ENCODE measurements at places on chromosomes 7 and 10.

DNA sequence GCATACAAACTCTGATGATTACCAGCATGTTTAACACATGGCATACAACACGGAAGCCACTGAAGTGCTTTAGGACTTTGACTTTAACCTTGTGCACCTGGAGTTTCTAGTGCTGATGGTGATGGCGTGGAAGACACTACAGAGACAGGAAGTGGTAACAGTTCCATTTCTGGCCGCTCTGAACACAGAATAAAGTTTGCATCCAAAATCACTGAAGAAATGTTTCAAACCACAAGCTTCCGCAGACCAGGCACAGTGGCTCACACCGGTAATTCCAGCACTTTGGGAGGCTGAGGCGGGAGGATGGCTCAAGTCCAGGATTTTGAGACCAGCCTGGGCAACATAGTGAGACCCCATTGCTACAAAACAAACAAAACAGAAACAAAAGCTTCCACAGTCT, 40.3 kb upstream of the TNPO3 start:
- DNase-seq: no peak

- DNase-seq: peak; percentile 42
Measured at GRCh38 chr7:135959646-135960363, 17.4 kb downstream of the MTPN start.

DNA sequence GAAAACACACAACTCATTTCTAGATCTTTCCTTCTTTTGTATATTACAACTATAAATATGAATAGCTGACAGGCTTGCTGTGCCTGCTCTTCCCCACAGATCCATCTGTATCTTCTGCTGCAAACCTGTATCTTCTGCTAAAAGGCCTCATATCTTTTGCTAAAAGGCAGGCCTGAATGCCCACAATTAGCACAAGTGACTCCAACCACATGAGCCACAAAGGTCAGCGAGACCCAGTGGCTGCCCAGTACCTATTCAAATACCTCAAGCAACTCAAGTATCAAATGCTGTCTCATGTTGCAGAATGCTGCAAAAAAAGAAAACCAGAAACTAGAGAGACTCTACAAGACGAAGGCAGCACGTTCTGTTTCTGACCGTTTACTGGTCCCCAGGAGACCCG, 54.5 kb upstream of the ATP6V0A4 start:
- DNase-seq: no peak

DNA sequence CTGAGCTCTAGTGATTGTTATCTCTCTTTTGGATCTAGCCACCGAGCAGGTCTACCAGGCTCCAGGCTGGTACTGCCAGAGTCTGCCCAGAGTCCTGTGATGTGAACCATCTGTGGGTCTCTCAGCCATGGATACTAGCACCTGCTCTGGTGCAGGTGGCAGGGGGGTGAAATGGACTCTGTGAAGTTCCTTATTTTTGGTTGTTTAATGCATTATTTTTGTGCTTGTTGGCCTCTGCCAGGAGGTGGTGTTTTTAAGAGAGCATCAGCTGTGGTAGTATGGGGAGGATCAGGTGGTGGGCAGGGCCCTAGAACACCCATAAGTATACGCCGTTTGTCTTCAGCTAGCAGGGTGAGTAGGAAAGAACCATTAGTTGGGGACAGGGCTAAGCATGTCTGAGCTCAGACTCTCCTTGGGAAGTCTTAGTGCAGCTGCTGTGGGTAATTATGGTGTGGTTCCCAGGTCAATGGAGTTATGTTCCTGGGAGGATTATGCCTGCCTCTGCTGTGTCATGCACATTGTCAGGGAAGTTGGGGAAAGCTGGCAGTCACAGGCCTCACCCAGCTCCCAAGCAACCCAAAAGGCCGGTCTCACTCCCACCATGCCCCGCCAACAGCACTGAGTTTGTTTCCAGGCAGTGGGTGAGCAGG, 81.8 kb downstream of the NPSR1 start:
- DNase-seq: no peak

GRCh38 chr7:97722386-97722785, 9.5 kb upstream of the TAC1 start:
- no peak for DNase-seq

GRCh38 chr10:77111611-77112550, 525.7 kb downstream of the KCNMA1 start:
- peak; percentile 20 for DNase-seq

- no peak for DNase-seq
Measured at GRCh38 chr10:104337521-104337984, 712 bp downstream of the ITPRIP start.

GRCh38 chr10:84447701-84448400, 119.5 kb downstream of the CCSER2 start:
- DNase-seq: no peak

DNA sequence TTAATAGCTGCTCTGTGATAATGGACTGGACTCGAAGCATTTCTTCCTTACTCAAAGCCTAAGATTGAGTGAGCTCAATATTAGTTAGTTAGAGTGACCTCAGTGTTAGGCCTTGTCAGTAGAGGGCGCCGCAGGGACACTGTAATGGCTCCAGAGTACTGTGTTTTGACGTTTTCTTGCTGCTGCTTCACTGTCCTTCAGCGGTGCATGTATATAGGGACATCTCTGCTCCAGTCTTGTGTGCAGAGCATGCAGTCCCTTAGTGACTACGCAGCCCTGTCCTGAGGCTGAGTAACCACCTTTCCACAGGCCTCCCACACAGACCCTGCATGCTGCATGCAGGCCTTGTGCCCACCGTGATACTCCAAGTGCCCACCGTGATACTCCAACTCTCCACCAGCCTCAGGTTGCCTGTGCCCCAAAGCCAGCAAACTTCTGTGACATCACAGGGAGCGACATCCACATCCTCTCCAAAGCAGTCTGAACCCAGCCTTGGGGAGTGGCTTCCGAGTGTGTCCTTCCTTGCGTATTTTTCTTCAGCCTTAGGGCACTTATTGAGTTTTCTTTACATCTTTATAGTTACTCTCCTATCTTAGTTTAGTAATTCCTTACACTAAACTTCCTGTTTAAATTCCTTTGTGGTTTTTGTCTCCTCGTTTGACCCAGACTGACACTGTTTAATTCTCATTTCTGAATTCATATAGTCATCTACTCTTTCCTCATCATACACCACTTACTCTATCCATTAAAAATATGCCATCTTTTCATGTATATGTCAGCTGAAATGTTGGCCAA, 118.2 kb downstream of the JAZF1 start:
- DNase-seq: peak; percentile 76

GRCh38 chr10:22486431-22486830, 141.1 kb downstream of the SPAG6 start:
- DNase-seq: no peak

GRCh38 chr7:12518920-12519681, 51.4 kb upstream of the SCIN start:
- no peak for DNase-seq

DNA sequence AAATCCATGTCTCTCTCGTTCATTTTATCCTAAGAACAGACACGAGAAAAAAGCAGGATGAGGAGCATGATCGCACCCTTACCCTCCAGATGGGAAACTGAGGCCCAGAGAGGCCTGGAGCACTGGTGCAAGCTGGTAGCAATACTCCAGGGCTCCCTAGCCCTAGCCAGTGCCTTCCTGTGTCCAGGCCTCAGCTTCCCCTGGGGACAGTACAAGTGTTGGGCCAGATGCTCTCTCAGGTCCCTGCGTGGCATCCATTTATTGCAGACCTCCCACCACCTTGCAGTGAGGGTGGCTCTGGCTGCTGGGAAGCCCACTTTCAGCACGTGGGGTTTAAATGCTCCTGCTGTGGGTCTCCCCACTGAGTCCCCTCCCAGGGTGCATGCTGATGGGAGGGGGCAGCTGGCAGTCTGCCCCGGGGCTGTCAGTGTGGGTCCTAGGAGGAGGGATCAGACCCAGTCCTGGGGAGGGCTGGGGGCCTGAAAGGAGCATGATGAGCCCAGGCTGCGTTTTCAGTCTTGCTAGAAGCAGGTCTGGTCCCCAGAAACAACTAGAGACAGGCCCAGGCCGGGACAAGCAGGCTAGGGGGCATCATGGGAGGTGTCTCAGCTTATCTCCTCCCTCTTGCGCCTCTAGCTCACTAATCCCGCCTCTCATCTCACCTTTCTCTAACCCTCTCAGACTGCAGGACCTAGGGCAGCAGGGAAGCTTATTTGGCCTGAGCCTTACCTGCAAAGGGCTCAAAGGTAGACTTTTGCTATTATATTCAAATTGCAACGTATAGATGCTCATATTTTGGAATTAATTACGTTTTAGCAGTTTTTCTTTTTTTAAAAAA, 662 bp upstream of the PPIF start:
- peak; percentile 4 for DNase-seq

DNA sequence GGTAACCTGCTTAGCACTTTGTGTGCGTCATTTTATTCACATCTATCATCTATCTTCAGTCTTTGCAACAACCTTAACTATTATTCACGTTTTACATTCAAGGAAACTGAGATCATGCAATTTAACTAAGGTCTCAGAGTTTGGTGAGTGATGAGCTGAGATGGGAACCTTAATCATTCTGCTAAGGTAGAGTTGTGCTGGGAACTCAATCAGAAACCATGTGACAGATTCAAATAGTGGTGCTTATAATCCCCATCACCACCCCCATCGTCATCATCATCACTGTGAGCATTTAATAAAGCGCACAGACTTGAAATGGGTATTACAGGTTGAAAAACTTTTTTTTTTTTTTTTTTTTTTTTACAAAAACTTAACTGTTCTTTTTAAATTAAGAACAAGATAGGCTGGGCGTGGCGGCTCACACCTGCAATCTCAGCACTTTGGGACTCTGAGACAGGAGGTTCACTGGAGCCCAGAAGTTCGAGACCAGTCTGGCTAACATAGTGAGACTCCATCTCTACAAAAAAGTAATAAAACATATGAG, 160.9 kb downstream of the PIP4K2A start:
- DNase-seq: no peak

DNA sequence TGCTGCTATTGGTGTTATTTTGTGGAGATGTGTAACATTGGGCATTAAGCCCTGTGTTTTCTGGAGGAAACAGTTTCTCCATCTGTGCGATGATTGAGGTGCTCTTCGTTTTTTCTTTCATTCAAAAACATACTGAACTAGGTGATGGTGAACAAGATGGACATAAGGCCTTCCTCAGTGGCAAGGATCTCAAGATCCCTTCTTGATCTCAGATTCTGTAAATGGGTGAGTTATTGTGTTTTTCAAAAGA, 759 bp upstream of the ELAPOR2 start:
- DNase-seq: no peak

DNA sequence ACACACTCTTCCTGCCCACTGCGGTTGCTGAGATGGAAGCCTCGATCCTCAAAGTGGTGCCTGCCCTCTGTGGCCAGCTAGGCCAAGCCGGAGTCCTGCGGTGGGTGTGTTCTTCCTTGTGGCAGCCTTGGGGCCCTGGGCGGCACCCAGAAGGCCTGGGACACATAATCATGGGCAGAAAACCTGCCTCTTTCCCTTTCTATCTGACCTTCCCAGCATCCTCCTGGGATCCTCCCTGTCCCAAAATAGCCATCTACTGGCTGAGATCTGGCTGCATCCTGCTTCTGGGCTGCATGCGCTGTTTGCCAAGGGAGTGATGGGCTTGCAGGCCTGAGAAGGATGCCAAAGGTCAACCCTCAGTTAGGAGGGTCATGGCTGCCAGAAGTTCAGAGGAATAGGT, 23.9 kb downstream of the COL13A1 start:
- DNase-seq: no peak

DNA sequence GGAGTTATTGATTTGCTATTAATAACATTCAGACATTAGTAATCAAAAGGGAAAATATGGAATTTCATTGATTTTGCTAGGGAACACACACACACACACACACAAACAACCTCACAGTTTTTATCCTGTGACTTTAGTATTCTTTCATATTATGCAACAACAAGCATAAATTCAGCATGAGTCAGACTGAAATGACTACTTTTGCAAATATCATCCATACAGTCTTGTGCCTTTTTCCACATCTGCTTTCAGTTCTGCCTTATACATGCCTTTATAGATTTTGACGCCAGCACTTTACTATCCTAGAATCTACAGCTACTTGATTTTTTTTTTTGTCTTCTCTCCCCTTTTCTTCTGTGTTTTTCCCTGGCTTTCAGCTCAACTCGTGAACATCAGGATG, 975.8 kb upstream of the LRRTM3 start:
- DNase-seq: no peak

DNA sequence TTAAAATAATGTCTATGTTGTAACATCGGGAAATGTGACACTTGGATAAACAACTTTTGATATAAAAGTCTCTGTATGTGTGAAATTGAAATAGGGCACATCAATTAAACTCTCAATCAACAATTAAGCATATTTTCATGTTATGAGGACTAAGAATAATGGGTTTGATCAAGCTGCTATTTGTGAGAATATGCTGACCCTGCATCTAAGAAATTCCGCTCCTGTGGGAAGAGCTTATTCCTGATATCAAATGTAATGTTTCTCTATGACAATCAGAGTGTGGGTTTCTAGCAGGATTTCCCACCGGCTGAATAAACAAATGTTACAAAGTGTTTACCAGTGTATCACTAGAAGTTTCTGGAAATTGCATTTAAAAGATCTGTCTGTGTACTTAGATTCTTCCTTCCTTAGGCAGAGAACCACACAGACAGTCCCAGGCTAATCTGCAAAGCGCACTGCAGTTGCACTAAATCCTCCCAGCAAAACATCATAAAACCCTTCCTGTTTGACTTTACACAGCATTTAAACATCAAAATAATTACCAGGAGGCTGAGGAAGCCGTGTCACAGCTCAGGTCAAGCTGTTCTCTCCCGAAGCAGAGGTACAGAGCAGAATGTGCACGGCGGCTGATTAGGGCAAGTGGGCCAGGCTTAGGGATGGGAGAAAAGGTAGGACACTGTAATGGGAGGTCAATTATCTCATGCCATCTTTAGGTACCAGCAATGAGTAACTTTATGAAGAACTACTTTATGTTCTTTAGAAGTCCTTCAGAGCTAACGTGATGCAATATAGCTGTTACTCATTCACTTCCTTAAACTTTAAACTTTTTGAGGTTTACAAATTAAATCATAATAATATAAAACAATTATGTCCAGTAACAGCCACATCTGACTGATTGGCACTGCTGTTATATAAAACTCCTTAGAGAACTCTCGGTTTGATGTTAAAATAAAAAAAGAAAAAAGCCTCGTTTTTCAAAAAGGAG, 109.1 kb upstream of the CTTNBP2 start:
- DNase-seq: no peak

- DNase-seq: no peak
Measured at GRCh38 chr7:79036356-79036755, 417.1 kb downstream of the MAGI2 start.

DNA sequence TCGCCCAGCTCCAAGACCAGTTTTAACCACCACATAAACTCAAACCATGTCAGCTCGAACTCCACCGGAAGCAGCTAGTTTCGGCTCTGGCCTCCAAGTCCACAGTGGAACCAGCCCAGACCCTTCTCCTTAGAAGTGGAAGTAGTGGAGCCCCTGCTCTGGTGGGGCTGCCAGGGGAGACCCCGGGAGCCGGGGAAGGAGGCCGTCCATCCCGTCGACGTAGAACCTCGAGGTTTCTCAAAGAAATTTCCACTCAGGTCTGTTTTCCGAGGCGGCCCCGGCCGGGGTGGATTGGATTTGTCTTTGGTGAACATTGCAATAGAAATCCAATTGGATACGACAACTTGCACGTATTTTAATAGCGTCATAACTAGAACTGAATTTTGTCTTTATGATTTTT, 87.5 kb downstream of the RGS10 start:
- DNase-seq: no peak

- DNase-seq: no peak
Measured at GRCh38 chr7:135389971-135390370, 119.9 kb downstream of the CNOT4 start.

- peak; percentile 27 for DNase-seq
Measured at GRCh38 chr7:7639847-7640220, 718 bp upstream of the UMAD1 start.
